ENCODE measurements at places on chromosomes 11 and 22.
A peak's percentile ranks its signal among the peaks of the same experiment; 100 is the strongest.

DNA sequence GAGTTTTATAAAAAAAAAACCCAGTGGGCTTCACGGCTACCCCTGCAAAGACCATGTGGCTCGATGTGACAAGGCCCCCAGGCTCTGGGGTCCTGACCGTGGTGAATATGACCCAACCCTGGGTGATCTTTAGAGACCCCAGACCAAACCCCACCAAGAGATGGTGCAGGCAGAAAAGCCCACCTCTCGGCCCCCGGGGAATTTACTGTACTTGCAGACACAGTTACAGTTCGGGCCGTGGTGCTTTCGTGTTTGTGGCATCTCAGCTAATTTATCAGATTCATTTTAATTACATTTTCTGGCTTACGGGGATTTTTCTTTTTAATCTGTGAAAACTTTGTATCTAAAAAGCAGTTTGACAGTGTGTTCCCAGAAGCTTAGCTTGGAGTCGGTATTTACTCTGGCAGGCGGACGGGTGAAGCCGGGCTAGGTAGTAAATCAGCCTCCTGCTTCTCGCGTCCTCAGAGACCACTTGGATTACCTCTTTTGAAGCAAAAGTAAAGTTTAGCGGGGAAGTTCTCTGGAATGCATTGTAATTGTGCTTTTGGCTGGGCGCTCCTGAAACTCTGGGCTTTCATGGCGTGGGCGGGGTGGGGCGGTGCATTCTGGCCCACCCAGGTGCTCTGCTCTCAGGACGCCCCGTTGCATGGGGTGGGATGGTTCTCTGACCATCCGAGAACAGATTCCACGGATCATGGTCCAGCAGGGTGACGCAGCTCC is 25.3 kb downstream of the ANO1 start:
- no peak for DNase-seq

DNA sequence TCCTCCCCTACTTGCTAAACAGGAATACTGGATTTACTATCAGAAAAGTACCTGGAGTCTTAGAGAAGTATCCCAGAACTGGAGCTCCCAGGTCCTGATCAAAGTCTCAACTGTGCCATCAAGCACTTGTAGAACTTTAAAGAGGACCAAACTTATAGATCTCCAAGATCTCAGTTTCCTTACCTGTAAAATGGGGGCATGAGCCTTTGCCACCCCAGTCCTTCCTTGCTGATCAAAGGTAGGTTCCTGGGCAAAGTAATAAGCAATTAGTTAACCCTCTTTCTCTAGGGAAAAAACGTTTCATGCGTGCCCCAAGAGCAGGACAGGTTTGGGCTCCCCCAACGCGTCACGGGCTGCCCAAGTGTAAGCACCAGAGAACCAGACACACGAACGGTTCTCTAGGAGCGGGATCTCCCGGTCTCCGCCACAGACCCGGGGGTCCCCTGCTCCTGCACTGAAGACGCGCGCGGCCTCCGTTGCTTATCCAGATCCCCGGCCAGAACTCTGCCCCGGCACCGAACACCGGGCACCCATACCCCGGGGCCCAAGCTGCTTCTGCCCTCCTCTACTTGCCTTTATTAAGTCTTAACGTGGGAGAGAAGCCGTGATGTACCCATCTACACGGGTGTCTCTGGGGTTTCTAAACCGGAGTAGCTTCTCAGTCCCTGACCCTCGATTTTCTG is 505 bp downstream of the ZNF214 start:
- no peak for DNase-seq

GRCh38 chr11:72776844-72777754 is 16.7 kb downstream of the STARD10 start:
- no peak for DNase-seq

DNA sequence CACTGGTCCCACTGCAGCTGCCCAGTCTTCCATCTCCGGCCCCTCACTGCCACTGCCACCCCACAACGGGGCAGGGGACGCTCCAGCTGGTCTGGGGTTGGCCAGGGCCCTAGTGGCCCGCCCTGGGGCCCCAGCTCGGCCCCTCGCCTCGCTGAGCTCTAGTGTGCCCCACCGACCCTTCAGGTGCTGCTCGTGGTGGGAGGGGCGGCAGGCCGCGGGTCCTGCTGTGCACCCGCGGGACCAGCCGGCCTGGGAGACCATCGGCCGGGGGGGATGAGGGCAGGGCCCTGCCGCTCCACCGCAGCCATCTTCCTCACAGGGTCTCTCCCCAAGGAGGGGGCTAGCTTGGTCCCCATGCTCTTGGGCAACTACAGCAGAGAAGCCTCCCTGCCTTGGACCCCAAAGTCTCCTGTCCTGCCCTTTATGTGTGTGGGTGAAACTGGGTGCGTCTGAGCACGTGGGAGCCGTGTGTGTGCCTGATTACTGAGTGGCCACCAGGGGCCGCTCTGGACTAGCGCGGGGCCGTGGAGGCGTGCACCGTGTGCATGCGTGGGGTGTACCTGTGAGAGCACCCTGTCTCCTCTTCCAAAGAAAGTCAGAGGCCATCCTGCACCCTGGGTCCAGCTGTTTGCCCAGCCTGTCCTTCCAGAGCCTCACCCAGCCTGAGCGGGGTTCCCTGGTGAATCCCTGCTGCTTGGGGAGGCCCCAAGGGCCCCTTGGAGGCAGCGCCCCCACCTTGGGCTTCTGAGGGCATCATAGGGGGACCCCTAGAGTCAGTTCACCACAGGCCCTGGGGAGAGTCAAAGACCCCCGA is 6.0 kb upstream of the ACR start:
- DNase-seq, result peak; percentile 27

- DNase-seq, result no peak
Measured at GRCh38 chr11:13339195-13340153, 61.9 kb downstream of the BMAL1 start.

- DNase-seq, result no peak
Measured at GRCh38 chr22:29695129-29695926, 24.5 kb upstream of the CABP7 start.

DNA sequence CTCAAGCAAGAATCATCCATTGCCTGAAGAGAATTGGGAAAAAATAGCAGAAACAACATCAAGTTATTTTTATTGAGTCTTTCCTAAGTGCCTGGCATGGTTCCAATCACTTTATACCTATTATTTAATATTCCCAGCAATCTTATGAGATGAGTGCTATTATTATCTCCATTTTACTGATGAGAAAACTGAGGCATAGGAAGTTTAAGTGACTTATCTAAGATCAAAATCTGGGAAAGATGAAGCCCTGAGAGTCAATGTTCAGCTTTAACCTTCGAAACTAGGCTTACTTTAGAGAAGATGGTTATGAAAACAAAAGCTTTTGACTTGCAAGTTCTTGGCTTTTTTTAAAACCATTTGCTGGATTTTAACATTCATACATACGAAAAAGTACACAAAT is 141.6 kb downstream of the APIP start:
- DNase-seq, result no peak
